ENCODE measurements at places on chromosomes 12 and 14. TPM values are rescaled to one million over a fixed set of nuclear protein-coding genes. Genes with fewer than 3 reads are reported as not detected.

DNA sequence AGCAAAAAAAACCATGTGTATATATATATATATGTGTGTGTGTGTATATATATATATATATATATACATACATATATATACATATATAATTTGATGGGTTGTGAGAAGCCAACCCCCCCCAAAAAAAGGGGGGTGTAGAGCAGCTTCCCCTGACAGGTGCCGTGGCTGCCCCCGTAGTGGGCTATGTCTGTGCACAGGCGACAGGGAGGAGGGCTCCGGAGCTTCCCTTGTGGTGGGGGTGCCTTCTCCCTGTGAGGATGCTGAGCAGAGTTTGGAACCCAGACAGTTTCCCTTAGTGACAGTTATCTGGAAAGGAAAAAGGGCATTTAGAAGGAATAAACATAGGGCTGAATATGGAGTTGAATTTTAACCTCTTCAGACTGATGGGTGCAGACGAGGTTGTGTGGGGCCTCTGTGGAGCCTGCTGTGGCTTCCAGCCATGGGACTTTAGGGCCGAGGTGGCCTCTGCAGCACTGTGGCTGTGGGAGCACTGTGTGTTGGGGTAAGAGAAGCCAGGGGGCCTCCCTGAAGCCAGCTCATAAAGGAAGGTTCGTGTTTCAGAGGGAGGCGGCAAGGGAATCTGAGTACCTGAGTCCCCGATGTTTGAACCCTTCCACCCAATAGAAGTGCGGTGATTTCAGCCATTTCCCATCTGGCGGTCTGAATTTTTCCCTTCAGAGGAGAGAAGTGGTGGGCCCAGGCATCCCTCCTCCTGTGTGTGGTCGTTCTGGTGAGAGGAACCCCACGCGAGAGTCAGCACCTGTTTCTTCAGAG is 19.8 kb downstream of the XRCC3 start:
- DNase-seq: no peak

- DNase-seq: no peak
These were observed 12.6 kb upstream of the PRPH start for GRCh38 chr12:49282302-49282701.

- no peak for DNase-seq
These were observed 50.2 kb upstream of the VRK1 start for GRCh38 chr14:96747006-96747405.

- peak; percentile 90 for DNase-seq
These were observed 5.9 kb downstream of the SEC23A start for GRCh38 chr14:39097159-39097558.

GRCh38 chr14:37493606-37494005 is 101.4 kb downstream of the FOXA1 start:
- peak; percentile 20 for DNase-seq

GRCh38 chr12:105100207-105100985 is 7.1 kb upstream of the WASHC4 start:
- no peak for DNase-seq

TAS2R7 gene
- not detected for total RNA-seq

KIF26A gene
- not detected for total RNA-seq

DNA sequence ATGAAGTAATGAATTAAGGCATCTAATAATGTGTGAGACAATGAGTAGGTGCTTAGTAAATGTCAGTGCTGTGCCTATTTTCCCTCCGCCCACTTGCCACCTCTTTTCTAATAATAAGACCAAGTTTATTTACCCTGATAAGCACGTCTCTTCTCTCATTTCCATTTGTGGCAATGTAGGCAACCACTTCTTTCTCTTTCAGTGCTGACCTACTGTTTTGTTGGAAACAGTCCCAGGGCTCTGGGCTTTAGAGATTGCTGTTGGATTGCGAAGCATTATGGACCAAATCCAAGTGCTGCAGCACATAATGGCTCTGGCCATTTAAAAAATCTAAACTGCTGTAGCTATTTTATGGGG is 141.3 kb upstream of the PLEKHG7 start:
- DNase-seq: no peak

GRCh38 chr14:77667331-77667730 is 40.5 kb downstream of the ALKBH1 start:
- no peak for DNase-seq

CMTM5 gene
- not detected for total RNA-seq

POTEM gene
- not detected for total RNA-seq

- DNase-seq: peak; percentile 30
These were observed 48.7 kb downstream of the NEUROD4 start for GRCh38 chr12:55068416-55069010.

- DNase-seq: peak; percentile 56
These were observed 22.1 kb upstream of the ITPK1 start for GRCh38 chr14:93137864-93138263.

C12orf54 gene
- not detected for total RNA-seq

- DNase-seq: no peak
These were observed 32.1 kb downstream of the SPATA7 start for GRCh38 chr14:88417594-88417993.

- no peak for DNase-seq
These were observed 228.8 kb downstream of the C12orf75 start for GRCh38 chr12:105559310-105559709.

DNA sequence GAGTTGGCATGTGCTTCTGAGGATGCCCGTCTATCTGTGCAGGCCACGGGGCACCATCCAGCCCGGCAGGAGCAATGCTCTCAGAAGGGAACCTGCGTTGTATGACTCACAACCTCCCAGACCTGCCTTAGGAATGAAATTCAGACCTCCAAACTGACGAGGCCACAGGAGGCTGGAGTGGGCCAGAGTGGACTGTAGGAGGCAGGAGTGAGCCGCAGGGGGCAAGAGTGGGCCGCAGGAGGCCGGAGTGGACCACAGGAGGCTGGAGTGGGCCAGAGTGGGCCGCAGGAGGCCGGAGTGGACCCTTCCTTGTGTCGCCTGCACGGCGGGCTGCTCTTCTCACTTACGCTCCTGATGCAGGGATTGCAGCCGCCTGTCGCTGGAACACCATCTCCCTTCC is 11.1 kb upstream of the FBRSL1 start:
- DNase-seq: no peak

GRCh38 chr12:87136330-87136976 is 880.3 kb upstream of the MGAT4C start:
- DNase-seq: no peak

DNA sequence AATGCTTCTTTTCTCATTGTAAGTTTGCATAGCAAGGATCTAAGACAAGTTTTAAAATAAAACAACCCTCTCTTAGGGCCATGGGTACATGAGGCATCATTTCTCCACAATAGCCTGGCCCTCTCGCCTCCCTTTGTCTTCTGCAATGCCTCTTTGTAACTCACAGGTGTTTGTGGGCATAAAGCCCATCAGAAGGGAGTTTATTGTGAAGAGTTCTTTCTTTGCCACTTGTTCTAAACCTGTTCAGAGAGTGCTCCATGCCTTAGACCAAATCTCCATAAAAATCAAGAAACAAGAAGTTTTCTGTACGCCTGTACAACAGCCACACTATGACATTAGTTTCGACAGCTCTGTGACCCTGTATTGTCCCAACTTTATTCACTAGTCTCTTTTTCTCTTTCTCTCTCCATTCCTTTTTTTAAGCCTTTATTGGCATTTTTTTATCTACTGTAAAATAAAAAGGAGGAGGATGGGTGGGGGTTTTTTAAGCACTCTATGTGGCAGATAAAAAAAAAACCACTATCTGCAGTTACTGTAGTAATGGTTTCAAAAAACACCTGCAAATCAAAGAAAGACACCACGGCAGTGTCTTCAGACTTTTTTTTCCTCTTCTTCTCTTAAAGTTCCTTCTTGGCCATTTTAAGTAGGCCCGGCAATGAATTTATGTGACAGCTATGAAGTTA is 1.6 kb downstream of the C12orf42 start:
- DNase-seq: no peak

GRCh38 chr12:21773806-21774205 is 700 bp downstream of the KCNJ8 start:
- no peak for DNase-seq

DNA sequence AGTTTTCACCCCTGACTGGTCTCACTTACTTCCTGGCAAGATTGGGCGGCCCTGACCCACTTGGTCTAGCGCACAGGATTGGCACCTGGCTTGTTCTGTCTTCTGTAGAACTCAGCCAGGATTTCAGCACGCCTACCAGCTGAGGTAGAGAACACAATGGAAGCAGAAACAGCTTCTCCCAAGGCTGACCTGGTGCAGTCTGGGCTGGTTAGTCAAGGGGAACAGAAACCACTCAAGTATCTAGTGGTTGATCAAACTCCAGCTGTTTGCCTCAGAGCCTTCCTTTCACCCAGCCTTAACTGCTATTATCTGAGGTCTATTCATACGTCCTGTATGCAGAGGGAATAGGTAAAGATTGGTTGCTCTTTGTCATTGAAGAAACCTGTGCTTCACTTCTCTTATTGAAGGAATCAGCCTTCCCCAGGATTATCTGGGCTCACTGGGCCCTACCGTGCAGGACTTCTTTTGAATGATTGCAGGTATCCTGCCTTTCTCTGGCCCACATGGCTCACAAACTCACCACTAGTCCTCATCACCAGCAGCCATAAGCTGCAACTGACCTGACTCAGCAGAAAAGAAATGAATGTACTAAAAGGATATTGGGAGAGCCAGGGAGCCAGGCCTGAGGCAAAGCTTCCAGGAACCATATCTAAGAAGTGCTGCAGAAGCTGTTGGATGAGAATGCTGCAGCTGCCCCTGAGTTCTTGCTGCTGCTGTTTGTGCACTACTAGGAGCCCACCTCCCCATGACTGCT is 2.5 kb upstream of the PLEKHD1 start:
- DNase-seq: no peak

- DNase-seq: peak; percentile 44
These were observed 62.4 kb upstream of the PLBD1 start for GRCh38 chr12:14629832-14630710.

SLC48A1 gene
- total RNA-seq: 2.6 TPM

RPGRIP1 gene
- 0.13 TPM for total RNA-seq

- DNase-seq: no peak
These were observed 12.6 kb downstream of the TRAPPC6B start for GRCh38 chr14:39157491-39157890.

- no peak for DNase-seq
These were observed 75.1 kb downstream of the ADGRD1 start for GRCh38 chr12:131028587-131029338.

DNA sequence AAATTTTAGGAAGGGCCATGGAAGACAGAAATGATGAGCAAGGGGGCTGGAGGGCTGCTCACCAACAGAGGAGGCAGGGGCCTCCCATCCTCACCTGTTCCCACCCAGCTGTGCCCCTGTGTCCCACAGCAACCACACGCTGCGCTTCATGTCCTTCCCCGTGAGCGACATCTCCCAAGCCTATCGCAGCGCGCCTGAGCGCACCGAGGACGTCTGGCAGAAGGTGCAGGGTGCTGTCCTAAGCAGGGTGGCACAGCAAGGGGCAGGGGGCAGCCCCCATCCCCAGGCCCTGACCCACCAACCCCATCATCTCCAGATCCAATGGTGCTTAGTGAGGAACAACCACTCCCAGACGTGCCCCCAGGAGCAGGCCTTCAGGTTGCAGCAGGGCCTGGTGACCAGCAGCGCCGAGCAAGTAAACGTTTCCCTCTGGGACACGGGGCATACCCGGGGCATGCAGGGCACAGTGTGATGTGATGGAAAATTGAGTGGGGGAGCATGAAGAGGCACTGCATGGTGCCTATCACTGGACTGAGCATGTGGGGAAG is 8.1 kb downstream of the CARMIL3 start:
- no peak for DNase-seq

DIP2B gene
- 52.4 TPM for total RNA-seq

RGS6 gene
- not detected for total RNA-seq

DNA sequence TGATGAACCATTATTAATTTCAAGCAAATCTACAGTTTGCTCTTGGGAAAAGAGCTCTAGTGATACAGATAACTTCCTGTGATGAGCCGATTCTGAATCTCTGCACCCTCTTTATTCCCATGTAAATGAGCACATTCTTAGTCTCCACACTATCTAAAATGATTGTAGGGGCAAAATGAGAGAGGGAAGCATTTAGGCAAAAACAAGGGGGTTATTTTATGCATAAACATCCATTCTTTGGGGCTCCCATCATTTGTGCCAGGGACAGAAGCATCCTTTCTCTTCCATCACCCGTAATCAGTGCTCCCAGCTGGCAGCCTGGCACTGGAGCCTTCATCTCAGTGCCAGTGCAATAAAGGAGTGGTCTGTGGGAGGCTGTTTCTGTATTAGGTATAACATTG is 1.7 kb upstream of the GPD1 start:
- no peak for DNase-seq

DNA sequence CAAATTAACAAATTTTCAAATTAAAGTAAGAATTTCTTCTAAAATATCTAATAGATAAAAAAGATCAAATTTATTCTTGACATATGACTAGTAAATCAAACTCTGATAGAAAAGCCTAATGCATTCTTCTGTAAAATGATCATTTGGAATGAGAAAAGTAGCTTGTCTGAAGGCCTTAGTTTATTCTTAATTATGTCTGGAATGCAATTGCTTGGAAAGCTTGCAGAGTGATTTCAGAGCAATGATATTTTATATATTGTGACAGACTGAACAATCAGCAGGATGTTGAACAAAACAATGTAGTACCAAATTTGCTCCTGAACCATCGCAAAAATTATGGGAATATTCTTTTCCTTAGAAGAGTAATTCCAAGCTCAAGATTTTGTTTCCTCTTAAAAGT is 789.6 kb upstream of the NOVA1 start:
- DNase-seq: no peak
